NCI-H2107 (cell line): ENCODE measurements at places on chromosomes 5 and 9.
A peak's percentile ranks its signal among the peaks of the same experiment; 100 is the strongest.

- no peak for DNase-seq
These were observed 1433.3 kb upstream of the C9orf72 start for GRCh38 chr9:29006628-29007027.

- DNase-seq: no peak
These were observed 28.4 kb upstream of the LTC4S start for GRCh38 chr5:179765400-179765799.

- no peak for DNase-seq
These were observed 40.3 kb upstream of the HSPA9 start for GRCh38 chr5:138615461-138615860.

- DNase-seq: no peak
These were observed 38.7 kb downstream of the PTPN3 start for GRCh38 chr9:109459423-109459822.

GRCh38 chr5:109146591-109146990 is 263.2 kb downstream of the PJA2 start:
- DNase-seq: no peak

DNA sequence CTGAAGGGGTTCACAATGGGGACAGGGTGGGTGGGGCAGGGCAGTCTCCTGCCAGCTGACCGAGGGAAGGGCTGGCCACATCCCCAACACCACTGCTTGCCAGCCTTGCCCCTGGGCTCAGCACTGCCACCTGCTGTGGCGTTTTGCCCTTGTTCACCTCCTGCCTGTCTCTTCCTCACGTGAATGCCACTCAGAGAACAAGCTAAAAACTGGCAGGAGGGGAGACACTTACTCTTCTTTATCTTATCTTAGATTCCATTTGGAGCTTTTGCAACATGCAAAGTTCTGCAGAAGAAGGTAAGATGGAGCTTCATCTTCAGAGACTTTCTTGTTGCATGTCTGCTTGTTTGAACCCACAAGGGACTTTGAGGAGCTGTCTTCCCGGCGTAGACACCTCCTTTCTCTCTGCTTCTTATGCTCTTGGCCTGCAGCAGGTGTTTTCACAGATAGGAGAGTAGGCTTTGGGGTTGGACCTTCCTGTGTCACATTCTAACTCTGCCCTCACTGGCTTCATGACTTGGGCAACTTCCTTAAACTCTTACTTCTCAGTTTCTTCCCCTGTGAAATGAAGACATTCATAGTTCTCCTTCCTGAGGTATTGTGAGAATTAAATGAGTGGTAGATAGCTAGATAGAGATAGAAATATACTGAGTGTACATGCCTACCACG is 4.1 kb downstream of the LRSAM1 start:
- no peak for DNase-seq

- no peak for DNase-seq
These were observed 256.0 kb downstream of the CWC27 start for GRCh38 chr5:65024681-65025080.

- no peak for DNase-seq
These were observed 272.8 kb downstream of the CWC27 start for GRCh38 chr5:65041296-65042158.

DNA sequence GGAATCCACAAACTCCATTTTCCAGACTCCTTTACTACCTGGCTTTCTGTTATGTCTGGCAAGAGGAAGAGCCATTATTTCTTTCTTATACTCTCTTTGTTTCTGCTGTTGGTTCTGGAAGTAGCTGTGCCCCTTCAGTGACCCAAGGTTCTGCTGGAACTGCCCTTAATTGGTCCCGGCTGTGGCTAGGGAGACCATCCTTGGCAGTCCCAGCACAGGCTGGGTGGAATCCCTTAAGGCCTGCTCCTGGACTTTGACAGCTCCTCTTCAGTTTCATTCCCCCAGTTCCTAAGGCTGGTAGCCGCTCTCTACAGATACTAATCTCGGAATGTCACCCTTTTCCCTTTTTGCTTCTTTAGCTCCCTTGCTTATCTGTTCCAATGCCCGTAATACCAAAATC is 81.9 kb upstream of the GLIS3 start:
- no peak for DNase-seq

- DNase-seq: peak; percentile 97
These were observed 31.2 kb downstream of the CEP72 start for GRCh38 chr5:643351-643801.

DNA sequence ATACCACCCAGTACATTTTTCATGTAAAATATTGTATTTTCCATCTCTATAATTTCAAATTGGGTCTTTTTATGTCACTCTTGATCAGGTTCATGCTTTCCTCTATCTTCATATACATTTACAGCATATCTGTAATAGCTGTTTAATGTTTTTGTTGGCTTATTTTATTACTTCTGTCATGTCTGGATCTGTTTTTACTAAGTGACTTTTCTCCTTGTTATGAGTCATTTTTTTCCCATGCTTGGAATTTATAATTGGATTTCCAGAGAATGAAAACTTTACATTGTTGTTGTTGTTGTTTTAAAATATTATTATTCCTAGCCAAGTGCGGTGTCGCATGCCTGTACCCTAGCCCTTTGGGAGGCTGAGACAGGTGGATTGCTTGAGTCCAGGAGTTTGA is 5.6 kb upstream of the ADAMTS19 start:
- DNase-seq: no peak

GRCh38 chr9:15519831-15520230 is 9.1 kb upstream of the PSIP1 start:
- no peak for DNase-seq

DNA sequence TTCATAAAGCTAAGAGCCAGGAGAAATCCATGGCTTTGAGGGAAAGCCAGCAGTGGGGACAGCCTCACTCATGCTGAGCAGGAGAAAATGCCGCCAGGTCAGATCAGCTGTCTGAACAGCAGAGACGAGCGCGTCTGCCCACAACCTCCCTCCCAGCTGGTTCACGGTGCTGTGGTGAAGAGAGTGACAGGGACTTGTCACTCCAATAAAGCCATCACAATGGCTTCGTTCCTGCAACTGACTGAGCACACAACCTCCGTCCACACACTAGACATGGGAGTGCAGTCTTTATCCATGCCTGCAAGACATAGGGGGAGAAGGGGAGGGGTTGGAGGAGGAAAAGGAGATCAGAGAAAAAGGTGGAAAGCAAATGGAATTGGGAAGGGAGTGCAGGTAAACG is 206.9 kb downstream of the GABBR2 start:
- no peak for DNase-seq

- DNase-seq: no peak
These were observed 70.6 kb downstream of the DCP2 start for GRCh38 chr5:113047234-113047633.

GRCh38 chr5:143562935-143563334 is 159.4 kb upstream of the NR3C1 start:
- DNase-seq: no peak

GRCh38 chr9:72278959-72279358 is 86.0 kb downstream of the ZFAND5 start:
- no peak for DNase-seq

- no peak for DNase-seq
These were observed 15.5 kb downstream of the SPATA31E1 start for GRCh38 chr9:87898151-87898550.

DNA sequence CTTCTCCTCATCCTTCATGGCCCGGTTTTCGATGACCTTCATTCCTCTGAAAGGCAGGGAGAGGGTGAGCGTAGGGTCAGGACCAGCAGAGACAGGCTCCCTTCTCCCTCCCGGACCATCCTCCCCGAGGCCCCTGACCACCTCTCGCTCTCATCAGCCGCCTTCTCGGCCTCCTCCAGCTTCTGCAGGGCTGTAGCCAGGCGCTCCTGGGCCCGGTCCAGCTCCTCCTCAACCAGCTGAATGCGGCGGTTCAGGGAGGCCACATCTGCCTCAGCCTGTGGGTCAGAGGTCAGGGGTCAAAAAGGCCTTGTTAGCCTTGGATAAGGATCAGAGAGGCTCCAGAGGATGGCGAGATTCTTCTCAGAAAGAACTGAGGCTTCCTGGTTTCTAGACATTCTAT is 4.2 kb downstream of the TPM2 start:
- no peak for DNase-seq

DNA sequence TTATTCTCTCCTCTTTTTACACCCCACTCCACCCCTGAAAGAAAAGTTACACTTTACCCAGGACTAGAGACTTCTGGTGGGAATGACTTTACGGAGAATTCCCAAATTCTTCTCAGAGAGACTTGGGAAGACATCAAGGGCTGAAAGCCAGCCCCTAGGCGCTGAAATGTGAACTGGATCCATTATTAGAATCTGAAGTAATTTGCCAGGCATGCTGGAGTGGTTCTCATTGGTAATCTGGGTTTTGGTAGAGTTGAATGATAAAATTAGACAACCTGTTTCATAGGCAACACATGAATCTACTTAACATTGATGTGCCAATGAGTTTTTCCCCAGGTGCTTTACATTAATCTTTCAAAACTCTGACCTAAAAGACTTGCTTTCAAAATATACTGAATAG is 324.8 kb downstream of the ADAMTS6 start:
- no peak for DNase-seq

DNA sequence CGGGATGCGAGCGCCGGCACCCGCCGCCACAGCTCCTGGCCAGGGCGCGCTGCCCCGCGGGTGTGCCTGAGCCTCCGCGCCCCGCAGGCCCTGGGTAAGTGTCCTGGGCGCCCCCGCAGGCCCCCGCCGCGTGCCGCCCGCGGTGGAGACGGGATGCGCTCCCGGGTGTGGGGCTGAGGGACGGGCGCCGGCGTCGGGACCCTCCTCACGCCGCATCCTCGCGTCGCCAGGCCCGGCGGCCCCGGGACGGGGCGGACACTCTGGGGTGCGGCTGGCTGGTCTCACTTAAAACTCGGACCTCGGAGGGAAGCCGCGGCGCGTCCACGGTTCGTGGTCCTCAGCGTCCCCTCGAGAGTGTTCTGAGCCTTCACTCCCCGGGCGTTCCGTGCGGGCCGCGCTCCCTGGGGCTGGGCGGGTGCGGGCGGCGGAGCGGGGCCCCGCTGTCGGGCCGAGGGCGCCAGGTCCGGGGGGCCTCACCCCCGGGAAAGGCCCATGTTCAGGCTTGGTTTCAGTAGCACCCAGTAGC is 275 bp downstream of the AHRR start:
- no peak for DNase-seq

- DNase-seq: no peak
These were observed 13.6 kb upstream of the MAST4 start for GRCh38 chr5:66582499-66583165.

DNA sequence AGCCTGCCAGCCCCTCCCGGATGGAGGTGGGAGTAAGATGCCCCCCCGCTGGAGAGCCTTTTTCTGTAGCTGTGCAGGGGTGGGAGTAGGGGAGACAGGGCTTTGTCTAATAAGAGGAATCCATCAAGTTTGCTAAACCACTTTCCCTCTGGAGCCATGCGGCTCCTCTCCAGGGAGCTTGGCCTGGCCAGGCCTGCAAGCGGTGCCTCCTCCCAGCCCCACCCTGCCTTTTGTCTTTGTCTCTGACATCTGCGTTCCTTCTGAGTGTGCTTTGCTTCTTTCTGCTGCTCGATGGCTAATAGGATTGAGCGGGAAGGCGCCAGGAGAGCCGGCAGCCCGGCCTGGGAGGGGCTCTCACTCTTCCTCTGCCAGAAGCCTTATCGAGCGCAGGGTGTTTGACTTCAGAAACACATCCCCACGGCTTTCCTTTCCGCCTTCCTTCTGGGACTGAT is 26.7 kb upstream of the FCN1 start:
- no peak for DNase-seq

GRCh38 chr9:27369591-27369990 is 72.6 kb upstream of the EQTN start:
- DNase-seq: no peak

DNA sequence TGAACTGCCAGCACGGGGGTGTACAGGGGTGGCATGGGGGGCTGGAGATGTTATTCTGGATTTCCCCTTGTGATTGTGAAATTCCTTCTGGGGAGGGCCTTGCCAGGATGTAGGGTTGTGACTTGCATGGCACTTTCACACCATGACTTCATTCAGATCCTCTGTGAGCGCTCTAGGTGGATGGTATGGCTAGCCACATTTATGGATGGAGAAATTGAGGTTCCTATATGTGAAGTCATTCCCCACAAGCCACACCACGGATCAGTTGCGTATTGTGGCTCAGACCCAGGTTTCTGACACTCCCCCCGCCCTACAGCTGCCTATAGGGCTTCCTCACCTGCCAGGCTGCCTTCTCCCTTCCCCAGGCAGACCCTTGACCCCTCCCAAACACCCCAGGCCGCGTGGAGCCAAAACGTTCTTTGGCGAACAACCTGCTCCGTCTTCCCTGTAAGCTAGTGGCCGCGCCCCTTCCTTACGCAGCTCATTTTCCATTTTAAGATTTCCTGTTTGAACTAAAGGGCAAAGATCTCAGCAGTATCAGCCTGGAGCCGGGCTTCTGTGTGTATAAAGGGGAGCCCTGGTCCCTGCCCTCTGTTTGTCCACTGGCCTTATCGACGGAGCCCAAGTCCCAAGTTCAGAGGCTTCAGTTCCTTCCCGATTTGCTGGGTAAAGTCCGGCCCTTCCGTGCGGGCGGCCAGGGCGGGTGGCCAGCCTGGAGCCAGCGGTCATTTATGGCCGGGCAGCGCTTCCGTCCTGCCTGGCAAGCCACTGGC is 97.8 kb upstream of the KLF4 start:
- no peak for DNase-seq

DNA sequence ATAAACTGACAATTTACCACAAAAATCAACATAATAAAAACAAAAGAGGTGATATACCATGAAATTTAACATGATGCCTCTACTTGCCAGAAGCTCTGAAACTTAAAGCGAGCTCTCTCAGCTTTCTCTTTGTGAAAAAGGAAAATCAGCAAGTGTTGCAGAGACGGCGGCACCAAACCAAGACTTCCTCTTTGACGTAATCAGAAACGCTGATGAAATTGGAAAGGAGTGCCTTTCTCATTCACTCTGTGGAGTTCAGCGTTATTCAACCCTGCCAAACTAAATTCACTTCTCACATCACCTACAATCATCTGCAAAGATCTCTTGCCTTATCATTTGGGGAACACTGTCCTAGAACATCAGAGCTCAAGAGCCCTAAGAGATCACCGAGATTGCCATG is 32.2 kb downstream of the ANXA6 start:
- no peak for DNase-seq

DNA sequence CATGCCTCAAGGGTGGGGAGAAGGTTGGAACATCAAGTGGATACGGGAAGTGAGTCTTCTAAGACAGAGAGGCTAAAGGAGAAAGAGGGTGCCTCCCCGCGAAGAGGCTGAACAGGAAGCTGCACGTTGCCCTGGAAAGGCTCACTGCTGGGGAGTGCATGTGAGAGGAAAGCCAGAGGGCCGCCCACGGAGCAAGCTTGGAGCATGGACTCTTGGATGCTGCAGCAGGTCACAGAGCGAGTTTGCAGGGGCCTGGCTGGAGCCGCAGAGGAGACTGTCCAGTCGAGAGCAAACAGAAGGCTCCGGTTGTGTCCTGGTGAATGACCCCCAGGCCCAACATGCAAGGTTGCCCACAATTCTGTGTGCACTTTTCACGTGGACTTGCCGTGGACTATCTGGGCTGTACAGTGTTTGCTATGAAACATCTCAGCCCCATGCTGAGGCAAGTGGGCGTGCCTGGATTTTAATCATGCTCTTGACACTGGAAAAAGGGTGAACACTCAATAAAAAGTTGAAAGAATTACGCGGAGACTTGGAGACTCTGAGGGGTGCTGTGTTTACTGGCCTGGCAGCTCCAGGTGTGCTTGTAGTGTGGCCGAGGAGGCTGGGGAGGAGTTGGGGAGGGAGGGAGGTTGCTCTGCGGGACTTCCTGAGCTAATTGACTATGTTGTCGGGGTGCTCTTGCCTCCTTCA is 54.5 kb upstream of the GARNL3 start:
- no peak for DNase-seq

- DNase-seq: no peak
These were observed 61.4 kb upstream of the AFAP1L1 start for GRCh38 chr5:149210225-149210624.

GRCh38 chr9:93081931-93082330 is 14.1 kb upstream of the CARD19 start:
- DNase-seq: no peak

- no peak for DNase-seq
These were observed 40.0 kb downstream of the TMEM252 start for GRCh38 chr9:68500457-68501381.
